ENCODE measurements at places on chromosomes 7 and 10.

DNA sequence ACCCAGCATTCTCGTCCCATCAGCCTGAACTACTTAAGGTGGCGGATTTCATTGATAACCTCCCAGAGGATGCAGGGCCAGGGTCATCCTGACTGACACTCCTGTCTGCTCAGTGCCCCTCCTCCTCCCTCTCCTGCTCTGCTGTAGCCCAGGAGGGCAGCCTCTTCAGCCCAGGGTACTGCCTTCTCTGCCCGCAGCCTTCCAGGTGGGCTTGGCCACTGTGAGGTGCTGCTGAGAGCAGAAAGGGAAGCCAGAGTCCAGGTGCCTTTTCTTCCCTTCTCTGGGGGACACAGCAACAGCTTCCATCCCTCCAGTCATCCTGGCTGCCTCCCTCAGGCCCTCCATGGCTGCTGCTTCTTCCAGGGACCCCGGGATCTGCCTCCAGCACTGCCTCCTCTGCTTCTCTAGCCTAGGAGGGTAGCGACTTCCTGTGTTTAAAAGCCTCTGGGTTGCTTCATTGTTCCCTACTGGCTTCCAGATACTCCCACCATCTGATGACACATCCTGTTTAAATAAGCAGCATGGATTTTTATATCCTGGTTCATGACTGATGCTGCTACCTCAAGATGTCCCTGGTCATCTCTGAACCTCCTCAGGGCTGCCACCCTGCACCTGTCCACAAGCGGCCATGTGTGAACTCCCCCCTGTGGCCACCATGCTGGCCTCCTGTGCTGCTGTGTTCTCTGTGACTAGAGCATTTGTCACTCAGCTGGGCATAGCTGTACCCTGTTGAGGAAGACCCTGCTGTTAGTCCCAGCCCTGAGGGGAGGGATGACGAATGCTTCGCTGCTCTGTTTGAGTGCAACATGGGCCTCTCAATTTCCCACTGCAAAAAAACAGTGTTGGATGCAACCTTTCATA is 55.8 kb downstream of the AKR1C4 start:
- no peak for DNase-seq

GRCh38 chr10:72285972-72286521 is 12.3 kb downstream of the DDIT4 start:
- no peak for DNase-seq

DNA sequence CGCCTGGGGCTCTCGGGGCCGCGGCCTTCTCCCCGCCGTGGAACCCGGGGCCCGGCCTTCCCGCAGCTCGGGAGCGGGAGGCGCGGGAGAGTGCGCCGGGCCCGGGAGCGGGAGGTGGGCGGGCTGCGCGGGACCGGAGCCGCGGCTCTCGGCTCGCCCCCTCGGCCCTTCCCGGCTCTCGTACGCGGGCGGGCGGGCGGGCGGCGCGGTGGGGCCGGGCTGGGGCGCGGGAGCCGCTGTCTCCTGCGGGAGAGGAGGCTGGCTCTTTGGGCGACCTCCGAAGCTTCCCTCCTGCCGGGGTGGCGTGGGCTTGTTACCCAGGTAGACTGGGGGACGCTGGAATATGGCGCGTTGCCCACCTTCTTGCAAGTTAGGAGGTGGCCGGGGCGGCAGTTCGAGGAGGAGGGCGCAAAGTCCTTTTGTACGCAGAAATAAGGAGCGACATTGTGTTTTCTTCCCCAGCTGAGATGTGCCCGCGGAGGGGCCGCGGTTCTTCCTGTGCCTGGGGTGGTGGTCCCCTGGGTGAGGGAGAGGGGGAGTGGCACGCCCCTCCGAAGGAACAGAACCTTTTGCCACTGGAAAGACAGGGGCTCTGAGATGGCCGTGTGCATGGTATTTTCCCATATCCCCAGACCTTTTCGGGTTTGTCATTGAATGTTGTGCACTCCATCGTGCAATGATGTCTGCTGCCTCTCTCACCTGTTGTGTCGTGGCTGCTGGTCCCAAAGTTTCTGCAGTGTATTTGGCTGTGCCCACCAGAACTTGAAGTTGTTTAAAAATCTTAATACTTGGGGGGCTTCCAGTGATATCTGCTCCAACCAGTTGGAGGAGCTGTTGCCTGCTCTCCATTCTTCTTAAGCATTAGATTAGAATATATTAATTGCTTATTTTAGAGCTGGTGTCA is 844 bp downstream of the NRF1 start:
- DNase-seq: peak; percentile 22

- DNase-seq: no peak
Measured at GRCh38 chr10:128364631-128365030, 238.4 kb upstream of the MKI67 start.
